ENCODE measurements at places on chromosomes 4 and X.

GRCh38 chr4:144658015-144658567 is 12.1 kb downstream of the HHIP start:
- DNase-seq: no peak

DNA sequence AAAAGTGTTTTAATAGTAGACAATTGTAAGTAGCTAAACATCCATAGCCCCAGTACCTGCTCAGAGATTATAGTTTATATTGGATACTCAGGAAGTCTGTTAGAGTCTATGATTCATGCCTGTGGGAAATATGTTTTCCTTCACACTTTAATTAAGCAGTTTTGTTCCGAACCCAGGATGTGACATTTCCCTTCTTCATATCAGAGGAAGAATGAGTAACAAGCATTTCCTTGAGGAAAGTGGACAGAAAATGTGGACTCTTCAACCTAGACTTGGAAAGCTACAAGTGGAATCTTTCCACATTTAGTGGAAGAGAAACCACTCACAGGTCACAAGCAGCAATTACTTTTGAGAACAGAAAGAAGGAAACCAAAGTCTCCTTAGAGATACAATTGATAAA is 419.4 kb downstream of the C4orf33 start:
- DNase-seq: no peak

DNA sequence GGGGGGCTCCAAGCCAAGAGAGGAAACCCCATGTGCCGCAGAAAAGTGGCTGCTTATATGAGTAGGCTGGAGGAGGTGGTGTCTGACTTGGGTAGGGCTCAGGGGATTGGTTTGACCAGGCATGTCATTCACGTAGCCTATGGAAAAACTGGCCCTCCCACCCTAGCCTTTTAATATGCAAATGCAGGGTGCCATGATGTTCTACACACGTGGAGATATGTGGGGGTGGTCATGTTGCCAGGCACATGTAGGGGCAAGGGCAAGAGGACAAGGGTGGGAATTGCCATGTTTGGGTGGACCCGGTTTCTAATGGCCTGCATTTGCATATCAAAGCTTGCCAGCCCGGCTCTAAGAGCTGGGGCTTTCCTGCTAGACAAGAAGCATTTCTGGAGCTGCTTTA is 86.9 kb upstream of the SHISA3 start:
- DNase-seq: no peak

GRCh38 chr4:83490876-83491450 is 6.1 kb upstream of the ABRAXAS1 start:
- DNase-seq: peak; percentile 5

DNA sequence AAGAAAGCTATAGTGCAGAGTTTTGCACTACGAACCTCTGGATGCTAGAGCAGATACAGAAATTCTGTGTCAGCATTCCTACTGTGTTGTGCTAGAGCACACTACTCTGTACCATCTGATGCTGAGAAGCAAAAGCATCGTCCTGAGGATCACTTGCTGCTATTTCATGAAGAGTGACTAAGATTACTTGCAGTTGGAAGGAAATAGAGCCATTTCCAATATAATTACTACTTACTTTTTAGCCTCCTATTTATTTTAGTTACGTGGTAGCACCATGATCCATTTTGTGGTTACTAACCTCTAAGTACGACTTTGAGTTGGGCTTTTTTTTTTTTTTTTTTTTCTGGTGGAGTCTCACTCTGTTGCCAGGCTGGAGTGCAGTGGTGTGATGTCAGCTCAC is 226.7 kb downstream of the PALLD start:
- peak; percentile 51 for DNase-seq

GRCh38 chrX:128928636-128929035 is 594.7 kb downstream of the SMARCA1 start:
- DNase-seq: no peak

GRCh38 chrX:16992445-16992844 is 46.0 kb downstream of the REPS2 start:
- DNase-seq: no peak

DNA sequence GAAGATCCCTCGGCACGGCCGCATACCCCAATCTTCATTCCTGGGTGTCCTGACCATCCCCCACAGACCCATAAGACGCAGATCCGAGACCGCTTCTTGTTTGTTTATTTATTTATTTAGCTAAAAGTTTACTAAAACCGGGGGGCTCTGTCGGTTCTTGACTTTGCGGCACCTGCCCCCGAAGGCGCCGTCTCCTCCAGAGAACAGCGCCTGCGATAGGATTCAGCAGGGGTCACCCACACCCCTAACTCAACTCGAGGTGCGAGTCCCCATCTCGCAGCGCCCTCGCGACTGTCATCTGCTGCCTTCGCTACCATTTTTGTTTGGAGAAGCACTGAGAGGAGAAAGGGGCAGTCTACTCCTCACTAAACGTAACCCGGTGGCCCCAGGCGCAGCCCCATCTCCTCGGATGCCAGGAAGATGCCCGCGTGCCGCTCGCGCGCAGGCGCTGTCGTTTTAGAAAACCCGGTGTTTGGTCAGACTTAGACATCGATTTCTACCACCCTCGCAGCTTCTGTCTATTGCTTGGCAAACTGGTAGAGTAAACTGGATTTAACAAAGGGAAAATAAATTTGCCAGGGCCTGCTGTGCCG is 18.9 kb upstream of the GPR101 start:
- no peak for DNase-seq

- DNase-seq: no peak
These were observed 9.5 kb upstream of the HUWE1 start for GRCh38 chrX:53695946-53696549.

GRCh38 chrX:53445977-53446376 is 11.8 kb upstream of the HSD17B10 start:
- no peak for DNase-seq

DNA sequence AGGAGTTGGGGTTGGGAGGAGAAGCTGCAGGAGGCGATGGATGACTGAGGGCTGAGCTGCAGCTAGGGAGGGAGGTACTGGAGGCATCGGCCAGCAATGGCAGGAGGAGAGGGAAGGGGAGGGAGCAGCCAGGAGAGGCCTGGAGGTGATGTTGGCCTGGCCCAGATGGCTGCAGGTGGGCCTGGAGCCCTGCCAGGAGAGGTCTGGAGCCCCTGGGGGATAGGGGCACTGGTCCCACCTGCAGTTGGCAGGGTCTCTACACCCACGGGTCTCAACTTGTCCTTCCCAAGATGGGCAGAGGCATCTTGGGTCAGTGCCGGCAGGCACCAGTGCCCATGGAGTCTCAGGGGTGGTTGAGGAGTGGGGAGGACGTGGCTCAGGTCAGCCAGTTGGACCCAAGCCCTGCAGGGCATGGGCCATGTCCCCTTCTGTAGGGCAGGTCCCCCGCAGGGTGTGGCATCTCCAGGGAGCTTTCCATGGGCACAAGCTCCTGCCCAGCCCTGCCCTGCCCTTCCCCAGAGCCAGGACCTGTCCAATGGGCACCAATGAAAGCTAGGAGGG is 2.7 kb upstream of the MXD4 start:
- no peak for DNase-seq

- no peak for DNase-seq
These were observed 52.8 kb downstream of the GRIA3 start for GRCh38 chrX:123236859-123237258.

DNA sequence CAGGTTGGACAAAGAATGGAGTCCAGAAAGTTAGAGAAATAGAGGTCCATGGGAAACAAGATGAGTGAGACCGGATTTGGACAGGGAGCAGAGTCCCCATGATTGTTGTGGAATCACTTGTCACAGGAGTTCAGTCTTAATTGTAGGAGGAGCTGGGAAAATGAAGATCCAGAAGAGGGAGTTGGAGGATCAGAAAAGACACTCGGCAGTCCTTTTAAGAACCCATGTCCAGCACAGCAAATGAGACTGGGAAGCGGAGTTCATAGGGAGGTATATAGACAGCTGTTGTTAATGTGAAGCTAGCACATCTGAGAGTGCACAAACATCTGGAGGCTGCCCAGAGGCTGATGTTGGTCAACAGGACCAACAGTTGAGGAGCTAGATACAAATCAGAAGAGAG is 111.4 kb upstream of the RXFP1 start:
- DNase-seq: peak; percentile 15

DNA sequence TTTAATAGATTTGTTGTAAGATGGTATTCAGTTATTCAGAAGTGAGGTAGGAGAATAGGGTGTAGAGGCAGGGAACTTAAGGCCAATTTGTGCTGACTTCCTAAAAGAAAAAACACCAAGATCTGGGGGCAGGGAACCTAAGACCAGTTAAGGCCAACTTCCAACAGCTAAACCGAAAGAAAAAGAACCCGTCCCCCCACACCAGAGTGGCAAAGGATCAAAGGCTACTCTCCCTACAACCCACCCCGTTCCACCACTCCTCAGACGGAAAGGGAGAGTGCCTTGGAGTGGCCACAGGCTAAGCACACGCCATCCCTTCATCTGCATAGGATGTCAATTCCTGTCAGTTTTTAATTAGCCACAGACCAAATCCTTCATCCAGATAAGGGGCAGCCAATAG is 3.7 kb upstream of the ZNF718 start:
- no peak for DNase-seq

DNA sequence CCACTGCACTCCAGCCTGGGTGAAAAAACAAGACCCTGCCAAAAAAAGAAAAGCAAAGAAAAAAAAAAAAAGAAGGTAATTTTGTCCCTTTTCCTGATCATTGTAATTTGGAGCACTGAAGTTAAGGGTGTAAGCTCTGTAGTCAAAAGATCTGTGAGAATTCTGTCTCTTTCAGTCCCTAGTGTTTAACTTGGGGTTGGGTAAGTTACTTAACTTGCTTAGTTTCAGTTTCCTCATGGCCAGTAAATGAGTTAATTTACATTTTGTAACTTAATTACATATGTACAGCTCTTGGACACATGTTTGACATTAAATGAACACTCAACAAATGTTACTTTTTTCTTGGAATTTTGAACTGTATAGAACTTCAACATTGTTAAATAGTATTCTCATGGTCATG is 10.9 kb upstream of the UBE2K start:
- no peak for DNase-seq

- peak; percentile 35 for DNase-seq
These were observed 18.0 kb upstream of the MND1 start for GRCh38 chr4:153326513-153326912.
